ENCODE measurements at places on chromosomes 6 and 20.
A peak's percentile ranks its signal among the peaks of the same experiment; 100 is the strongest.

DNA sequence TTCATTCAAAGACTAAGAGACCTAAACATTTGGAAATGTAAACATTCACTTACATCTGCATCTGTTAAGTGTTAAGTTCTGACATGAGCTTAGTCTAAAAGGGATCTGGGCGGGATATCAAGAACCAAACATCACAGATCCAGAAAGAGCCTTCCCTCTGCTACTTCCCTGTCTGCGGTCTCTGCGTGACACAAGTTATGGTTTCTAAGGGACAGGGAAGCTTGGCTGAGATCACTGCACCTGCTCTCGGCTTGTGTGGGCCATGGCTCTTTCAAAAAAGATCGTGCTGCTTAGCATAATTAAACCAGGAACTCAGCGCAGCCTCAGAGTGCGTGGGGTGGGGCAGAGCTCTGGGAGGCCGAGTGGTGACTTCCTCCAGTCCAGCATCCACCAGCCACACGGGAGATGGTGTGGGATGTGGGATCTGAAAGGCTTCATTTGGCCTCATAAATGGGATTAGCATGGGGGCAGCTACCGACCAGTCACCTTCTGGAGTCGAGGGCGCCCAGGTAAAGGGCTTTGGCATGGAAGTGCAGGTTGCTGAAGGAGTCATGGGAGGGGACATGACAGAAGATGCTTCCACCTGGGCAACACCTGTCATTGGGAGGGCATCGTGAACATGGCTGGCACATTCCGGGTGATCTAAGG, 16.7 kb upstream of the RAMACL start:
- DNase-seq: no peak

DNA sequence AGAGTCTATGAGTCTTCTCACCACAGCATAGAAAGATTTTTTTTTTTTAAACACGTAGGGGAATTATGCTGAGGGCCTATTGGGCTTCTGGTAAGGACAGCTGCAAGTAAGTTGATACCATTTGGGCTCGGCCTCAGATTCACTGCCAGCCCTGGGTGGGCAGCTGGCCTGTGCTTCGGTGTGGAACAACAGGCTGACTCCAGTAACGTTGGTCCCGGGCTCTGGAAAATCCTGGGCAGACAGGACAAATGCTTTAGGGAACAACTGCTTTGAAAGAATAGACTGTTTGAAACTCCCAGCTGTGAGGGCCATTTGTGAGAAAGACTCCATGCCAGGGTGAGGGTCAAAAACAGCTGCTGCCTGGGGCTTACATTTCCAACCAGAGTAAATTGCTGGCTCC, 366.5 kb downstream of the QKI start:
- peak; percentile 56 for DNase-seq

DNA sequence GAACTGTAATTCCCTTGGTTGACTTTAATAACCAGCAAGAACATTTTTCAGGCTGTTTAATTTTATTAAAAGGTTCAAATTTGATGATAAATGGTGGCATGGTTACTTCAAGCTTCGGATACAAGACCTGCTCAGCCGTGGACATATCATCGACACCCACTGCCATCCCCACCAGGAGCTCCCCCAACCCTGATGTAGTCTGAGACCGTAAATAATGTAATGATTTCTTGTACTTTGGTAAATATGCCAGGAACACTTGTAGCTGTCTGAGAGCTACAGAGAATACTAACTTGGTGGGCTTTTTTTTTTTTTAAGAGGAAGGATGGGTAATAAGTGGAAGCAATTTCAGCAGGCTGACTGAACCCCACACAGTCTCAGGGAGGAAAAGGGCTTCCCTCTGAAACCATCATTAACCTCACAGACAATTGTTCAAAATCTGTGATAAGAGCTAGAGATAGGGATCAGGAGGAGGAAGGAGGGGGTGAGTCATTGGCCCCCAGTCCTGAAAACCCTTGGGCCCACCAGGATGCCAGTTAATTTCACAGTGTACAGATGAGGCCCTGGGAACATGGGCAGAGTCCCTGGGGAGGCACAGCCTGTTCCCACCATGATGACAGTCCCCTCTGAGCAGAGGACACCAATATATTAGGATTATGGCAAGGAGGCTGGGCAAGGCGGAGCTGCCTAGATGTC, 56.0 kb downstream of the APCDD1L start:
- no peak for DNase-seq

GRCh38 chr6:37990762-37991525, 171.4 kb downstream of the ZFAND3 start:
- DNase-seq: peak; percentile 86

- no peak for DNase-seq
These were observed 34.0 kb downstream of the AFDN start for GRCh38 chr6:167860550-167861226.

DNA sequence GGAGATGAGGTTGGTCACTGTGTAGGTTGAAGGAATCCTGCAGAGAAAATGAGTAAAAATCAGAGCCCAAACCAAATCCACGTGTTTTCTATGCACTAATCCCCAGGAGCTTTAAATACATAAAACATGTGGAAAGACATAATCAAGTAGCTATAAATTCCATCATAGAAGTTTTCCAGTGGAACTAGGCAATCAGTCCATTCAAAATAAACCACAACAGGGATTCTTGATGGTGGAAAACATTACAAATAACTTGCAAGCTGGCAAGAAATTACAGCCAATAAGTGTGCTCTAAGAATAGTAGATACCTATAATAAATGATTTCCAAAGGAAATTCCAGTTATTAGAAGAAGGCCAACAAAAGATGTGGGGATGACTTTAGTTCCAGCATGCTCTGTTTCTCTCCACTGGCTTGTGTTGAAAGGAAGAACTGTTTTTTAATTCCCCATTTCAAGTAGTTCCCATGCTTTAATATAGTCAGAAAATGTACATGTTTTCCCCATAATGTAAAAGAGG, 49.8 kb upstream of the ADGRG6 start:
- DNase-seq: no peak

DNA sequence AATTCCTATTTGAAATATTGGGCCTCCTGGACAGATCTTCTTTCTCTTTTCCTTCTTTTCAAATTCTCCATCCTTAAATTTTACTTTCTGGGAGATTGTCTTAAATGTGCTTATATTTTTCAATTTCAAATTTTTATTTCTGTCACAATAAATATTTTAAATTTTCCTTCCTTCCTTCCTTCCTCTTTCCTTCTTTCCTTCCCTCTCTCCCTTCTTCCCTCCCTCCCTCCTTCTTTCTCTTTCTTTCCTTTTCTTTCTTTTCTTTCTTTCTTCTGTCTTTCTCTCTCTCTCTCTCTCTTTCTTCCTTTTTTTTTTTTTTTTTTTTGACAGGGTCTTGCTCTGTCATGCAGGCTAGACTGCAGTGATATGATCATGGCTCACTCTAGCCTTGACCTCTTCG, 16.7 kb upstream of the PNRC1 start:
- no peak for DNase-seq

GRCh38 chr20:59211208-59211765, 47.7 kb downstream of the ZNF831 start:
- no peak for DNase-seq

- no peak for DNase-seq
These were observed 33.4 kb downstream of the TTLL9 start for GRCh38 chr20:31903627-31904386.

DNA sequence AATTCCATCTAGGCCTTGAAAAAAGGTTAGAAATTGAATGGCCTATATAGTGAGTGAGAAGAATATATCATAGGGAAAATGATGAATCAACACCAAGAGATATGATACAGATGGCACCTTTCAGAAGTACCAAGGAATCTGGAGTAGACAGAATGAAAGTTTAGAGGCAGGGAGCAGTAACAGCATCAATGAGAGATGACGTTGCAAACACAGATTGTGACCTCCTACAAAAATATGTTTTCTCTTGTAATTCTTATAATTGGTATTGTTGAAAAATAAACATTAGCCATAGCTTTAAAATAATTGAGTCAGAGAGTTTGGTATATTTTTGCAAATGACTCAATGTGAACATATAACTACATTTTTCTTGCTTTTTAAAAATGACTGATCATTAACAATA, 1223.1 kb upstream of the GJE1 start:
- no peak for DNase-seq

- no peak for DNase-seq
These were observed 295.2 kb downstream of the PHF3 start for GRCh38 chr6:63930848-63931247.

DNA sequence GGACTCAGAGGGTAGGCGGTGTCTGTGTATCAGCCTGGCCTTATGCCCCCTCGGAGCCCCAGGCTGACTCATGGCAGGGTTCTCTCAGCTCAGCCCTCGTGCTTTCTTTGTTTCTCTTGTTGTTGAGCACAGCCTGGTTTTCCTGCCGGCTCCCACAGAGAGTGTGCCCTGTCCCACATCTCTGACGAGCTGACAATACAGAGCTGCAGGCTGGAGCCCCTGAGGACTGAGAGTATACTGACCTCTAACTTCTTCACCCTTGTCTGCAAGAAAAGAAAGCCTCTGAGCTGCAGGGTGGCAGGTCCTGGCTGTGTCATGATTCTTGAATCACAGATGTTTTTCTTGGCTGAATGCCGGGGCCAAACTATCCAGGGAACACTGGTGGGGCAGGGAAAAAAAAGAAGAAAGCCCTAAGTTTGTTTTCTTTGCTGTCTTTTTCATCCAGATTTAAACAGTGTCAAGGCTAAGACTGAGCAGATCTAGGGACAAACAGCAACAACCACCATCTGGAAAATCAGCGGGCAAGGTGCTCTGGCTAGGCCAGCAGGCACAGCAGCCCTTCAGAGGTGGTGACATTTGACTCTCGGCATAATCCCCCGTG, 63.3 kb upstream of the ZNF133 start:
- peak; percentile 71 for DNase-seq

DNA sequence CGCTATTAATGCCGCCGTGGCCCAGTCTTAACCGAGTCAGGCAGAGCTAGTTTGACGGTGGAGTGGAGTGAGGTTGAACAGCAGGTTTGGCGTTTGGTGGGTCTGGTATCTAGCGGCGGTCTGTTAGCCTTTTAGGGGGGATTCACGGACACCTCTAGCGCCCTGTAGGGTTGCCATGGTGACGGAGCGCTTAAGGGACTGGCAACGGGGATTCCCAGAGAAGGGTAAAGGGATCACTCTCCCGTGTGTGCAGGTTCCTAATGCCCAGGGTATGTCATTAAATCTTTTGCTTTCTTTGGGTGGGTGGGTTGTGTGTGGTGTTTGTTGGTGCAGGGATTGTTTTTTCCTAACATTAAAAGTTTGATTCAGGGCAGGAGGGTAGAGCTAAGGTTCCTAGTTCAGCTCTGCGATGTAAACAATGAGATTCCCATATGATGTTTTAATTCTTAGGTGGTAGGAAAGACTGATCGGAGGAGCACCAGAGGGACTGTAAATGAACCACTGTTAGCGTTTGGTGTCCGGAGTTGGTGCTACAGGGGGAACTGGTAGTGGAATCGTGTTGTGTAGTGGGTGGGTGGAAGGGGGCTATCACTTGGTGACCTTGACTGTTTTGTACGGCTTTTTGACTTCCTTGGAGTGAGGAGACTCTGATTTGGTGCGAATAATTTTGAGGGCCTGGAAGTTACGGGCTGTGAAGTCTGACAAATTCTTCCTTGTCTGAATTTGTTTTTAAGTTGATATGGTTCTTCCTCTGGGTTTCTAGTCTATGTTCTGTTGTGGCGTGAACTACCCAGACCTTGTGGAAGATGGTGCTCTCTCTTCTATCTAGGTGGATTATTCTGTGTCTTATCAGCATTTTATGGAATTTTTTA, 5.0 kb downstream of the BRD2 start:
- no peak for DNase-seq

- no peak for DNase-seq
These were observed 191.4 kb downstream of the NKAIN2 start for GRCh38 chr6:123994891-123995635.

- DNase-seq: peak; percentile 35
These were observed 30.1 kb downstream of the CDS2 start for GRCh38 chr20:5156675-5157448.

DNA sequence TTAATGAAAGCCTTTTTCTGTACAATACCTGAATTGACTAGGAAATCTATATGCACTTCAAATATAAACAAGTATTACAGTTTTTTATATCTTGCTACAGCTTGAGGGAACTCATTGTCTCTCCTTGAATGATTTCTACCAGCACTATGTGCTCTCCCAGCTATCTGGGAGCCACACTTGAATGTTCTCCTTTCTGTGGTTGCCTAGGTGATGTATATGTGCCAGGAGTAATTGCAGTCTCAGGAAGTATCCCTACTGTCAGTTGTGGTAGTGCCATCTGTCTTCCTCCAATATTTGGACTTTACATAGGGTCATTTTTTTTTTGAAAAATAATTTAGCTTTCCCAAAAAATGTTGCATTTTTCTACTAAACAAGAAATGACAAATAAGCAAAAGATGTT, 288.0 kb upstream of the PLCB4 start:
- DNase-seq: no peak

GRCh38 chr6:49531774-49532569, 18.5 kb upstream of the C6orf141 start:
- DNase-seq: peak; percentile 77

GRCh38 chr6:4365686-4366085, 230.3 kb upstream of the ECI2 start:
- no peak for DNase-seq

DNA sequence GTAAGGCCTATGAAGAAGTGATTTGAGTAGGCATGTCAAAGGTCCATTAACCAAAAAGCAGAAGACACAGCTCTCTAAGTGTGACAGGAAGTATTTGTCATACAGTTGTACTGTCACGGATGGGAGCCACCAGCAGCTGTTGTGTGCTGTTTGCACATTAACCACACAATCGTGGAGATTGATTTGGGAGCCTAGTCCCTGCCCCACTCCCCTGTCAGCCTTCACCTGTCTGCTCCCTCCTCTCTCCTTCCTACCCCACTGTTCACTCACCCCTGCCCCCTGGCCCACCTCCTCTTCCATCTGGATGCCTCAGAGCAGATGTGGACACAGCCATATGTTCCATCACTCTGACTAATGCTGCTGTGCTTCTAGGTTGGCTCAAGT, 124.7 kb upstream of the SPACA1 start:
- DNase-seq: no peak

- no peak for DNase-seq
These were observed 28.1 kb downstream of the NFYA start for GRCh38 chr6:41100871-41101287.

DNA sequence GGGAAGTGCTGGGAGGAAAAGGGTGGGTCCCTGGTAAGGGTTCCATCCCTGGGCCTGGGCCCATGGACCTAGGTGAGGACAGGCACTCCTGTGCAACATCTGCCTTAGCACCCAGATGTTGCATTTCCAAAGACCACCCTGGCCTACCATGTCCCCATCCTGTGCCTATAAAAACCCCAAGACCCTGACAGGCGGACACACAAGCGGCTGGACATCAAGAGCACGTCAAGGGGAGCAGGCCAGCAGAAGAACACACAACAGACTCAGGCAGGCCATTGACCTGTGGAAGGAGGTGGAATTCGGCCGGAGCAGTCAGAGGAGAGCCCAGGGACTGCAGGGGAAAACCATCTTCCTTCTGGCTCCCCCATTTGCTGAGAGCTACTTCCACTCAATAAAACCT, 937.8 kb upstream of the MANEA start:
- no peak for DNase-seq

DNA sequence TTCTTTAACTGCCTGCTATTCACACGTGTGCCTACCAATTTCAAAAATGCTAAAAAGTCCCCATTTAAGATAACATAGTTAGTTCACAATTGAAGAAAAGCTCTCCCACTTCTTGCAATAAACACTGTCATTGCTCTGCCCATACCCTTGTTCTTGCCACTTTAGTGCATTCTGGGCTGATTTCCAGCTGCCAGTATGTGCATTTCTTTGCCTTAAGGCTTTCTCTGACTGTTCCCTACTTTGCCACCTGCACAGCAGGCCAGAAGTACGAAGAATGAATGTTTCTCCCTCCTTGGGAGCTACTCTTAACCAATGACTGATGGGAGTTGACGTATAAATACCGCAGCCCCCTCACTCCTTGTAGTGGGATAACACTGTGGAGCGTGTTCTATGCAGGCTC, 16.0 kb upstream of the ATRN start:
- DNase-seq: no peak

All from astrocyte of the spinal cord (primary cell).